ENCODE measurements at places on chromosomes 1 and 21.

GRCh38 chr1:213688655-213689054 lies 299.1 kb upstream of the PROX1 start:
- DNase-seq, result no peak

DNA sequence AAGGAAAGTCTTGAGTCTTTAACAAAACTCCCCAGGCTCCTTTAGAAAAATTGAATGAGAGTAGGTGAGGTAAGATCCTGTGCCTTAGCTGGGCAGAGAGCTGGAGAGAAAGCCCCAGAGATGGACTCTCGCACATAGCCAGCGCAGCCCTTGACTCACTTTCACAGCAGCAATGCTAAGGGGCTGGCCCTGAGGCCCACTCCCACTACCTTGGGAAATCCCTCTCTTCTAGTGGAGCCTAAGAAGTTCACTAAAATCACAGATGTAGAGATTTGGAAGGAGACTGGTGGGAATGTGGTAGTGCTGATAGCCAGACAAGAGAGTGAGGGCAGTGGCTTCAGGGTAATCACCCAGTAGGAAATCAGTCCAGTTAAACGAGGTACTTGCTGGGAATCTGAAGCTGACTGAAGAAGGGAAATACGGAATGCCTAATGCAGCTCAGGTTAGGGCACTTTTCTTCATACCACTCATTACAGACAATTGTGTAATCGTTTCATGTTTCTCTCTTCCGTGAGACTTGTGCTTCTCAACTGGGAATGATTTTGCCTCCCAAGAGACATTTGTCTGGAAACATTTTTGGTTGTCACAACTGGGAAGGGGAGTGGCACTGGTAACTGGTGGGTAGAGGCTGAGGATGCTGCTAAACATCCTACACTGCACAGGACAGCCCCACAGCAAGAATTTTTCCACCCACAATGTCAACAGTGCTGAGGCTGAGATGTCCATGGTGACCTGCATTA lies 42.4 kb upstream of the LRRC8C start:
- DNase-seq, result no peak

- no peak for DNase-seq
Measured at GRCh38 chr1:236338096-236338495, 56.0 kb upstream of the EDARADD start.

DNA sequence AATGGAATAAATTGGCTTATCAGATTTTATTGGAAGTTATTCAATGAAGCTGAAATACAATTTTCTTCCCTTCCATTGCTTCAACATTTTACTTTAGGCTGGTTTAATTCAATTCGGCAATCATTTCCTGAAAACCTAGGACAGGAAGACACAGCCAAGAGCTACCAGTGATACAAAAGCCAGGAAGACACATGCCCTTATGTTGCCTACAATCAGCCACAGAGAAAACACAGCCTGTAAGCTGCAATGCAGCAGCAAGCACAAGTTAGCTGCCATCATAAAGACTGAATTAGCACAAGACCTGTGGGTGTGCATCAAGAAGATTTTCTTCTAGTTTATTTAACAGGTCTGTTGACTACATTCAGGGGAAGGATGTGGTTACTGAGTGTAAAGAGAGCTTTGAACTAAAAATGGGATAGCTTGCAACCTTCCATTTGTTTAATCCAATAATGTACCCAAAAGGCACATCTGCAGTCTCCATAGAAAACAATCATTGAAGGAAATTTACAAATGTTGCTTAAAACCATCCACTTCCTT lies 193.8 kb downstream of the KCNH1 start:
- no peak for DNase-seq

GRCh38 chr1:212520746-212521145 lies 87.8 kb upstream of the ATF3 start:
- no peak for DNase-seq

DNA sequence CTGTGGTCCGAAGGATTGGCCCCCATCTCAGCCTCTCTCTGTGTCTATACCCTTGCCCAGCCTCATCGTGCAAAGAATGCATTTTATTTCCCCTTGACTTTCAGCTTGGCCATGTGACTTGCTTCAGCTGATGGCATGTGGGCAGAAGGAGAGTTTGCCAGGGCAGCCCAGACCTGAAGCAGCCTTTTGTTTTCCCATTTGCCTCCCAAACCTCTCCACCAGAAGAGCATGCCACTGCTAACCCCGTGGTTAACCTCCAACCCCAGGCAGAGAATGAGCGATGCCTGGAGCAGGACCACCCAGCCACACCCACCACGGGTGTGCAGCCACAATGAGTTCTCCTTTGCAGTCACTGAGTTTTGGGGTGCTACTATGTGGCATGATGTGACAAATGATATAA lies 136.4 kb downstream of the SETD4 start:
- no peak for DNase-seq

DNA sequence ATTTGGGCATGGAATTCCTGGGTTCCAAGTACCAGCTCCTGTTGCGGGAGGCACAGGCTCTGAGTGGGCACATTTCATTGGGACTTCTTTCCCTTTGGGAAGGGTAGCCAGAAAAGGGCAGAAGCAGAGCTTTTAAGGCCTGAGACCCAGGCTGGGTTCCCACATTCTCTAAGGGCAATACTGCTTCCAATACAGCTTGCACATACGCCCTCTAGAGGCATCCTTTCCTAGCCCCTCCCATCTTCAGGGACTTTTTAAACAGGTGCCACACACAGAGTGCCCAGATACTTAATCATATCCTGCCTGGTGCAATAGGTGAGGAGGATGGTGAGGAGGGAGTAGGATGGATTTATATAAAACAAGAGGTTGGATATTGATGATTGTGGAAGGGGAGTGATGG lies 5.7 kb downstream of the GPR88 start:
- no peak for DNase-seq

GRCh38 chr1:198272492-198272891 lies 115.7 kb downstream of the NEK7 start:
- DNase-seq, result no peak

- DNase-seq, result no peak
Measured at GRCh38 chr1:236009857-236010256, 55.0 kb downstream of the NID1 start.

DNA sequence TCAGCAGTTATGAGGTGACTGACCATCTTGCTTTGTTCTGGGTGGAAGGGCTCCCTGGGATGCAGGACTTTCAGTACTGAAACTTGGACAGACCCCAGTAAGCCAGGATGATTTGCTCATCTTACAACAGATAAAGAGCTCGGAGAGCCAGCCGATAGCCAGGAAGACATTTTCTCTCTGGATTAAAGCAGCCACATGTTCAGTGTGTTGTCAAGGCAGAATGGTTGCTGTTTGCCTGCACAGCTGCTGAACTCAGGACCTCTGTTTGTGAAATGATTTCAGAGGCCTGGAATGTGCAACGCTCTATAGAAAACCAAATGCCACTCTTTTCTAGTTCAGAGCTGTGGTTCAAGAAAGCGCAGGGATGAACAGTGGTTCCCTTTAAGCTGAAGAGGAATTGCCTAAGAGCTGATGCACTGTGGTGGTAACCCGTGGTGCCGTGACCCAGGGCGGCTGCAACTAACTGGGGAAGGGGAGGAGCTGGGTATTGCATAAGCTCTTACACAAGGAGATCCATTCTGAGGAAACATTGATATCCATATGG lies 40.7 kb downstream of the CASQ2 start:
- DNase-seq, result no peak

DNA sequence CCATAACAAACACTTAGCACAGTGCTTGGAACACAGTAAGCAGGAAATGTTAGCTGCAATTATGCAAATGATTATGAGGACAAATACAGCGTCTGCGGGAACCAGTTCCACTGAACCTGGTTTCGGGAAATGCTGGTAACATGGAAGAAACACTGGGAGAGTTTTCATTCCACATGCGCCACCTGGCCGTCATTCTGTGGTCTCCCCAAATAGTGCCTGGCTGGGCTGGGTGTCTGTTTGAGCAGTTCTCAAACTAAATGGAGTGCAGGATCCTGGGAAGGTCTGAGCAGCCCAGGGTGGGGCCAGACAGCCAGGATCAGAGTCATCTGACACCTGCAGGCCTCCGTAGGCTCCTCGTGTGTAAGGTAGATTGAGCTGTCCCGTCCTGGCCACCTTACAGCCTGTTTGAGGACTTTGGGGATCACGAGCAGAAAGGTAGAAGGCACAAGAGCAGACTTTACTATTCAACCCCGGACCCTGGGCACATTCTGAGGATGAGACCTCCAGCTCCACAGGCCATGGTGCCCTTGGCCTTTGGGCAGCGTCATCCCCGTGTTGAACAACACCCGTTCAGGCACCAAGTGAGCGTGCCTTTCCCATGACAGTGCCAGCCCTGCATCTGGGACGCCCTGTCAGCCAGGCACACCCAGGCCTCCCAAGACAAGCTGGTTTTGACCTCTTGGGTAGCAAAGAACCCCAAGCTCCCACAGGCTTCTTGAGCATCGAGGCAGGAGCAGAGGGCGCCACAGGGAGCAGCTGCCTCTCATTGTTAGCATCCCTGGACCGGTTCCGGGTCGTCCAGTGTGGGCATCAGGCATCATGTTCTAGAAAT lies 101.9 kb downstream of the PRDM2 start:
- DNase-seq, result no peak

DNA sequence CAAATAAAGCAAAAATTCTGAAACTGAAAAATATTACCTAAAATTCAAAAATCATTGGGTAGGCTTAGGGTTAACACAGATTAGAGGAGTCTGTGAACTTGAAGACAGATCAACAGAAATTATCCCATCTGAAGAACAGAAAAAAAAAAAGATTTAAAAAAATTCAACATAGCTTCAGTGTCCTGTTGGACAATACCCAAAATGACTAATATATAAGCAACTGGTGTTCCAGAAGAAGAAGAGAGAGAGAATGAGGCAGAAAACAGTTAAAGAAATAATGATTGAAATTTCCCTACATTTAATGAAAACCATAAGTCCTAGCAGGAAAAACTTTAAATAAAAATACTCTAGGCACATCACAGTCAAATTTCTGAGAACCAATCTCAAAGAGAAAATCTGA lies 31.5 kb downstream of the TMCO1 start:
- no peak for DNase-seq

- no peak for DNase-seq
Measured at GRCh38 chr21:32350211-32350980, 42.4 kb downstream of the URB1 start.

GRCh38 chr1:110004583-110004982 lies 20.0 kb downstream of the AHCYL1 start:
- DNase-seq, result no peak

DNA sequence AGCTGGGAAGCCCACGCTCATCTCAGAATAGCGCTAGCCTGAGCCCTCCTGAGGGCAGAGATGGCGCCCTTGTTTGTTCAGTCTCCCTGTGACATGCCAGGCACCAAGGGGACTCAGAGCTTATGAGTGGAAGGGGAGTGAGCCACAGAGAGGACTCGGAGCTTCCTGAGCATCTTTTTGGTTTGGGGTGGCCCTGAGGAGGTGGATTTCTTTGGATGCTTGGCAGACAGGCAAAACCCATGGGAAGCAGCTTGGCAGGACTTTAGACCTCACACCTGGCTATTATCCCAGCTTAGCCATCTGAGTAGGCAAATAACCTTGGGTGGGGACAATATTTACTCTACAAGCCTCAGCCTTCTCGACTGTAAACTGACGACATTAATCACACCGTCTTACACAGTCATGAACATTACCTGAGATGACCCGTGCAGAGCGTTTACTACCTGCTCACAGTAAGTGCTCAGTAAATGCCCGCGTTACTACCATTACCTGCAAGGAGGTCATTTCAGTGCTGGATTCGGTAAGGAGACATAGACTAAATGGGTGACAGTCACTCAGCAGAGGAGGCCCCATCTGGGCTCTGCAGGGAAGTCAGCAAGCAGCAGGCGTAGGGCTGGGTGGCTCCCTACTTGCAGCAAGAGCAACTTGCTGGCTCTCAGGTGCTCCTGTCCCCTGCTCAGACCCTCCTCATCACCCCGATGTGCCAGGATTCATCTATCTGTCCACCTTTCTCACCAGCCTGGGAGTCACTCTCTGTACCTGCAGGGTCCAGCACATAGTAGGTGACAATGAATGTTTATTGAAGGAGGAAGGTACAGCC lies 54.9 kb downstream of the KLHDC7A start:
- no peak for DNase-seq

GRCh38 chr1:233904633-233905415 lies at the start of gene SLC35F3:
TSS of gene SLC35F3 (plus strand) at chr1:233904676.
- DNase-seq, result no peak

DNA sequence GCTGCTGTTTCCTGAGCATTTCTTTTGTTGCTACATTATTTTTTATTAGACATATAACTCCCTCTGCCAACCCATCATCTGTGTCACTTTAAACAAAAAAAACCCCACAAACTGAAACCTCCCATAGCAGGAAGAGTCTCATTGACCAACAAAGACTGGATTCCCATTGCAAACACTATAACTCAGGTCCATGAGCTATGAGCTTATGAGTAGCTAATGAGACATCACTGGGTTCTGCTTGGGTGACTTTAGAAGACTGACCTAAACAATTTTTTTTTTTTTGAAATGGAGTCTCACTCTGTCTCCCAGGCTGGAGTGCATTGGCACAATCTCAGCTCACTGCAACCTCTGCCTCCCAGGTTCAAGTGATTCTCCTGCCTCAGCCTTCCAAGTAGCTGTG lies 212.8 kb downstream of the LTN1 start:
- DNase-seq, result no peak

GRCh38 chr21:45531393-45532215 lies 10.6 kb downstream of the SLC19A1 start:
- DNase-seq, result no peak

DNA sequence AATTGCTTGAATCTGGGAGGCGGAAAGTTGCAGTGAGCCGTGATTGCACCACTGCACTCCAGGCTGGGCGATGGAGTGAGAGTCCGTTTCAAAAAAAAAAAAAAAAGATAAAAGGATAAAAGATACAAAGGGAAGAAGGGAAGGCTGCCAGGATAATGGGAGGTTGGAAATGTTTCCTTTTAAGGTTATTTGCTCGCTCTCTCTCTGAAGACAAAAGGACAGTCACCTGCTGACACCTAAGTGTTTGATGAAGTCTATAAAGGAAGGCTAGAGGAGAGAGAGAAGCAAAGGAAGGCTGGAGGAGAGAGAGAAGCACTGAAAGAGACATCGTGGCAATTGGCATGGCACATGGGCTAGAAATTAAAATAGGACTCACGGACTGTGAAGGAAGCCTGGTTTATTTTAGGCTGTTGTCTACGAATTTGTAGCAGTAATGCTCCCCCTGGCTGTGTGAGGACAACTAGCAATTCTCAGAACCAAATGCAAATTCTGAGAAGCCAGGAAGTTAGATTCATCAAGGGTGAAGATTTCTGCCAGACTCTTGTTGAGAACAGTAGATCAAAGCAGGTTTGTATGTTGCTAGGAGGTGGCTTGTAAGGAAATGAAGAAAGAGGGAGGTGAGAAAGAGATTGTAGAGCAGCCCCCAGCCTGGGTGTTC lies 154.2 kb downstream of the ZP4 start:
- DNase-seq, result no peak

Data from stimulated activated CD8-positive, alpha-beta memory T cell treated with anti-CD3 and anti-CD28 coated beads, Interleukin-12 subunit alpha, Interleukin-12 subunit beta, amount 100 ng/mL, for 1 hour (primary cell).